ENCODE measurements at places on chromosomes 2 and 18.

- no peak for DNase-seq
Measured at GRCh38 chr2:227406177-227407031, 18.7 kb upstream of the SCYGR1 start.

- no peak for DNase-seq
Measured at GRCh38 chr2:74505448-74506246, 1.8 kb downstream of the PCGF1 start.

GRCh38 chr2:105886029-105886454 lies 141.3 kb downstream of the NCK2 start:
- DNase-seq, result no peak

DNA sequence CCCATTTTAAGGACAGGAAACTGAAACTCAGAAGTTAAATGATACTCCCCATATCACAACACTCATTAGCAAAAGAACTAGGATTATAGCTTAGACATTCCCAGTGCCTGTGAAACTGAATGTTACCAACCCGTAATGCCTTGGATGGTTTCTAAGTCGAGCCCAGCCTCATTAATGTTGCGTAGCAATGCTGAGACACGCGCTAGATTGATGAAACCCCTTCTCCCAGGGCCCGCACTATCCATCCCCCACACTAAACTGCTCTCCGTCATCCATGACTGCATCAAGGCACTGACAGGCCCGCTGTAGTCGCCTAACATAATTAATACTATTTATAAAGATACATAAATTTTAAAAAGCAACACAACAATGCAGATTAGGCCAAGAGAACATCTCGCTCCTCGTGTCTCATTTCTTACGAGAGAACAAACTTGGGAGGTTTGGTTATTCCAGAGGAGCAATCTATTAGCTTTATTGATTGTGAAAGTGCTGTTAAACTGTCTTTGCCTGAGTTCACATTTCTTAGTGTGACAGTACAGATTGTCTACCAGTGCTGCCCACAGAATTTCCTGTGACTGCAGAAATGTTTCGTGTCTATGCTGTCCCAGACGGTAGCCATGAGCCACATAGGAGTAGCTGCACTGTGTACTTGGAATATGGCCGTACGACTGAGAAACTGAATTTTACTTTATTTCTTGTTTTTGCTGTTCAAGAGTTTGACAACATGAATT lies 312.2 kb upstream of the RAB12 start:
- no peak for DNase-seq

All from stimulated activated CD4-positive, alpha-beta T cell treated with anti-CD3 and anti-CD28 coated beads, TNF-alpha, amount 100 ng/mL, for 24 hours (primary cell).